ENCODE measurements at places on chromosomes 16 and 17.
A peak's percentile ranks its signal among the peaks of the same experiment; 100 is the strongest.

- DNase-seq = no peak
Observed at GRCh38 chr17:17017343-17018014, 24.8 kb upstream of the MPRIP start.

GRCh38 chr17:13337864-13338371, 263.8 kb downstream of the HS3ST3A1 start:
- peak; percentile 26 for DNase-seq

- no peak for DNase-seq
Observed at GRCh38 chr17:13925579-13925978, 143.7 kb upstream of the COX10 start.

- no peak for DNase-seq
Observed at GRCh38 chr17:60525328-60525684, 736 bp downstream of the APPBP2 start.

GRCh38 chr17:57674894-57675293, 70.2 kb downstream of the CCDC182 start:
- DNase-seq = peak; percentile 8

DNA sequence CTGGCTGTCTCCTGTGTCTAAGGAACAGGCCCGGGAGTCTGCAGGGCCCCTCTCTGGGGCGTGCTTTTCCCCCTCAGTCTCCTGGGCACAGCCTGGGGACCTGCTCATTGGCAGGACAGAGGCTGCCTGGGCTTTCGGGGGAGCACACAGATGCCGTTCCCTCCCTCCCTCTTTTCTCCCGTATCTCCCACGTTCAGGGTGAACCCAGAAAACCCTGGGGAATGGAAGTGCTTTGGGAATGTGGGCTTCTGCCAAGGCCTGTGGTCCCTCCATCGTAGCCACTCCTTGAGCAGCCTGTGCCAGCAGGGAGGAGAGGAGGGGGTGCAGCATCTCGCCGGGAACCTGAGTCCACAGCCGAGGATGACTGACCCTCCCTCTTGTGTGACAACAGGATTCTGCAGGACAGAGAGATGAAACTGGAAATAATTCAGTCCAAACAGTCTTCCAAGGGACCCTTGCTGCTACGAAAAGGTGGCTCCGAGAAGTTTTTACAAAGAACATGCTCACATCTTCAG, 52.0 kb downstream of the RNF213 start:
- DNase-seq = no peak

DNA sequence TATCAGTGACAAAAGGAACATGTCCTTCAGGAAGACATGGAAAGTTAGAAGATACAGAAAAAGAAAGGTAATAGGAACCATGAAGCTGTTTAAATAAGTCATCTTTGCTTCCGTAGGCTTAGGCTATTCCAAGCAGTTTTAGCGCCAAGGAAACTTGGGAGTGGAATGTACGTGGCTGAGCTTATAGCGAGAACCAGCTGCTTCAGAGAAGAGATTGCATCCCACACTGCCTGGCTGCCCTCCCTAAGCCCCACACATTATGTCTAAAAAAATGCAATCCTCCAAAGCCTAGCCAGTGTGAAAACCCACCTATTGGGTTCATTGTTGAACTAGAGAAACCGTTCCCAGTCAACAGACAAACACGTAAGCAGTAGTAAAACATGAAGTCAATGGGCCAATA, 149.9 kb downstream of the SLC39A11 start:
- DNase-seq = no peak

GRCh38 chr16:4347010-4347409, 4.1 kb downstream of the PAM16 start:
- DNase-seq = no peak

- DNase-seq = no peak
Observed at GRCh38 chr16:83878838-83879237, 20.1 kb upstream of the MLYCD start.

DNA sequence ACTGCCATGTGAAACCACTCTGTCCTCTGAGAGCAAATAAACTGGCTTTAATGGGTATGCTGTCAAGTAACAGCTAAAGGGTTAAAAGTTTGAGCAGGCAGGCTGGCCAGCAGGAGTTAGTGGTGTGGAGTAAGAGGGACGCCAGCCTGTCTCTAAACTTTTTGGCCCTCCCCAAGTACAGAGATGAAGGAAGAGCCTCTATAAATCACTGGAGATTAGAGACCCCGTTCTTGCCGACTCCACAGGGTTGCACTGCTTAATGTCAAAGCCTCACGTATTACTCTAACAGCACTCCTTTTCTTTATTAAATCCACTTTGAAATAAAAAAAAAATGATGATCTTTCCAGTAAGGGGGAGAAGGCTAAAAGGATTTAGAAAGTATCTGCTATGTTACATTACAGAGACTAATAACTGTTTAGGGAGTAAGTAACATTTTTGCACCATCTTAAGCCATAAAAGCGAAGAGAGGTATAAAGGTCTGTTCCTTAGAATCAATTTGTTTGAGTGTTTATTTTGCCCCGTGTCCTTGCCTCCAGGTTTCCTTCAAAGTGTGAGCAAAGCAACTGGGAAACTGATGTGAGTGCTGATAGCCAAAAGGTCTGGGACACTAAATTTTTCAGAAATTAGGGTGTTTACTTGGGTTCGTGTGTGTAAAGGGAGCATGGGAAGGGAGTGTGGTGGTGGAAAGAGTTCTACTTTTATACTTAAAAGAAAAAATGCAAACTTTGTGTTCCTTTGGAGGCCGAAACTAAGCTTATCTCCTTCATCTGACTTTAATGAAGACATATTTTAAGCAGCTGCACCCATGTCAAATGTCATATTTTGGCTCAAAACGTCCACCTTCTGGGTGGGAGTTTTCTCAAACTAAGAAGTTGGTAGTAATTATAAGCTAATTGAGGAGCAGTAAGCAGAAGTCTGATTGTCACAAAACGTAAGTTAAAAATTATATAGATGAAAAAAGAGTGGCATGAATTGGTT, 109.9 kb upstream of the TBX2 start:
- no peak for DNase-seq

DNA sequence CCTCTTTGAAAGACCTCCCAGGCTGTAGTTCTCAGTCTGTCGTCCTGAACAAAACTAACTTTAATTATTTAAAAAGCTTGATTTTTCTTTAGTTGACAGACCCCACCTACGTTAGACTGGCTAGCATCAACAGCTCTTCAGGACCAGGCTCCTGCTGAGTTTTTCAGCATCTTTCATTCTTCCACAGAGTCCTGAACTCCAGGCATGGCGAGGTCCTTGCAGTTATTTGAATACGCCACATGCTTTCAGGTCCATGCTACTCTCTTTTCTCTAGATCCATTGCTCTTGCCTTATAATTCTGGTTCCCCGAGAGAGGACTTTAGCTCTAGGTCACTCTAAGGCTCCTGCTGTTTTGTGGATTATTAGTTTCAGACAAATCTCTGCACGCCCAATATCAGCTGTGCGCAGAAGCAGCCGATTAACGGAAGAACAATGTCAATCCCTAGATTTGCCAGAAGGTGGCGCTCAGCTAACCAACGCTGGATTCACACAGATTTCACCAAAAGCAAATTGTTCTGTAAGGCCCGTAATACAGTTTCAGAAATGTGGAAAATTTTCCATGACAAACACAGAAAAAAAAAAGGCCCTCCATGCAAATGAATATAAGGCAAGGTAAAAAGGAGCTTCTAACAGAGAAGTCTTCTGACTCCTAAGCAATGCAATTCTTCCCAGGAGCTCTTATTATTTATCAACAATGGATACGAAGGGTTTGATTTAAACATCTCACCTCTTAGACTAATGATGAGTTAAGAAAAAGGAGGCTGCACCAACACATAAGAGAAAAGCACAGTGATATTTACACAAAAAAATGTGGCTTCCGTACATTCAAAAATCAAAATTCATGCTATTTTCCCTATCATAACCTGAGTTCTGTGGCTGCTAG, 33.5 kb upstream of the BCO1 start:
- peak; percentile 73 for DNase-seq

GRCh38 chr17:47720754-47721533, 12.1 kb upstream of the TBX21 start:
- peak; percentile 98 for DNase-seq

DNA sequence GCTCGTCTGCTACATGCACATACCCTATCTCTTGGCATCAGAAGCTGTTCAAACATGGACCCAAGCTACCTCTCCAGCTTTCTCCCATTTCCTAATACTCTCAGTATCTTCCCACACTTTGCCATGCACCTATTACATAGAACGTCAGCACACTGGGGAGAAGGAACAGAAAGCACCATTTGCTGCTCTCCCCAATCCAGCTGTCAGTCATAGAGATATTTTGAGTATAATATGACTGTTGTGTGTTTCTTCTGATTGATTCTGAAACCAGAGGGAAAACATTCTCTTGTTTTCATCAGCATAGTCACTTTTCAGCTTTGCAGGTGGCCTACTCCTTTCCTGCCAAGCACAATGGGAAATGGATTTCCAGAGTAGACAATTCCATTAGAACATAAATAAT, 107.1 kb downstream of the ADAMTS18 start:
- DNase-seq = no peak

DNA sequence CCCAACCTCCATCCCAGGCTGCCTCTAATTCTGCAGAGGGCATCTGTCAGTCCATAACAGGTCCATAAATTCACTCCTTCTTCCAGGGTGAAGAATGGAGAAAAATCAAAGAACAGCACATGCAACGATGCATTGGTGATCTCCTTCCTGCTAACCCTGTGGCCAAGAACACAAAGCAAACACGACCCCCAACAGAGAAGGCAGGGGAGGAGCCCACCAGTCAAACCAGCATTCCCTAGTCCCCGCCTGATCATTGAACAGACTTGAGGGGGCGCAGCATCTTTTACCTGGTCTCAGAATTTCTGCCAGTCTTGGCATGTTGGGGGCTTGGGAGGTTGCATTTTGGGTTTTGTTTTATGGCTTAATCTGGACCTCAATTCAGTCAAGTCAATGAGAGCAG, 476.0 kb downstream of the SLC39A11 start:
- DNase-seq = no peak
